ENCODE measurements at places on chromosomes 2 and 18. TPM values are rescaled to one million over a fixed set of nuclear protein-coding genes. Genes with fewer than 3 reads are reported as not detected.

Gene SLC14A1
- 2.1 TPM for total RNA-seq

DNA sequence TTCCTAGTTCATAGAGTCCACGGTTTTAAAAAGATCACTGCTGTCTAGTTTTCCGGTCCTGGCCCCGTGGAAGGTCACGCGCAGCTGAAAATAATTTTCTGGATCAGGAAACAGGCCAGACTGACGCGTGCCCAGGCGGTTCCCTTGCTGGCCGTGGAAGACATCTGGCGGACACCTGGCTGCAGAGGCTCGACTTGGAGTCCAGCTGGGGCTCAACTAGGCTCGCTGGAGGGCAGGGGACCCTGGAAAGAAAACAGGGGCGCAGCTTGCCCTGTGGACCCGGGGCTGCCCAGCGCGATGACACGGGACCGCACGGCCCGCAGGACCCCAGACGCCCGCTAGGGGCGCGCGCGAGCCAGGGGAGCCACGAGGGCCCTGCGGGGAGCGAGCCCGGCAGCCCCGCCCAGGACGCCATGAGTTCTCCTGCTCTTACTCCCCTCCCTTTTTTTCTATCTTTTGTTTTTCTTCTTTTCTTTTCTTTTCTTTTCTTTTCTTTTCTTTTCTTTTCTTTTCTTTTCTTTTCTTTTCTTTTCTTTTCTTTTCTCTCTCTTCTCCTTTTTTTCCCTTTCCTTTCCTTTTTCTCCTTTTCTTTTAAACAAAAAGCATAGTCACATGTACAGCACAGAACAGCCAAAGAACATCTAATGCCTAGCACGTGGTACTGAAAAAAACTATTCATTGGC is 43.2 kb upstream of the UBE2F start:
- peak overlapping the region; percentile 56 for H3K27ac ChIP-seq
- H3K27me3 ChIP-seq: no peaks in the 10 kb centered on the region
- H3K4me3 ChIP-seq: no peak overlapping the region
- peaks cover 10% of the 10 kb centered on the region for H3K4me1 ChIP-seq
- H3K36me3 ChIP-seq: no peaks in the 10 kb centered on the region
- peak; percentile 93 for DNase-seq

DNA sequence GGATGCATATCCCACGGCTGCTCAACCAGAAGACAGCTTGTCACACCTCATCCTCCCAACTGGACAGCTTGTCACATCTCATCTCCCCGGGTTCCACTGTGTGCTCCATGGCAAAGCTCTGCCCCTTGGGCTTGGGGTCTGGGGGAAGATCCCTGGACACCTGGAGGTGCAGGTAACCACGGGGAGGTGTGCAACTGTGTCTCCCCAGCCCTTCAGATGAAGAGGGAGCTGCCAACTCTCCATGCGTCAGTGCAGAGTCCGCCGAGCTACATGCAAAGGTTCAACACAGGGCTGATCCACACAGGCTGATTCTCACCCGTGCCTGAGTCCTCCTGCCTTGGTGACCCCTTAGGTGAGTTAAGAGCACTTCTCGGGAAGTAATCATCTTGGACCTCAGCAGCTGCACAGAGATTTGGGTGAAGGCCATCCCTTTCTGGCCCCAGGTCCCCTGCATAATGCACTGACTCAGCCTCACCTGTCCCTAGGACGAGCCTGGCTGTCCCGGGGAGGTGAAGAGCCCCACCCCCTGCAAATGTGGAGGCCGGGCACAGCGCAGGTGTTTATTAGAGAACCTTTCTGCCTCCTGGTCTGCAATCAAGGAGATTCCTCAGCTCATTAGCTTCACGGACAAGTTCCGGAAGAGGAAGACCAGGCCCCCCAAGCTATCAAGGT is 157.9 kb downstream of the PXDN start:
- no peaks in the 10 kb centered on the region for H3K36me3 ChIP-seq
- peaks cover 5% of the 10 kb centered on the region for H3K4me1 ChIP-seq
- no peak overlapping the region for H3K4me3 ChIP-seq
- no peak overlapping the region for H3K27ac ChIP-seq

DNA sequence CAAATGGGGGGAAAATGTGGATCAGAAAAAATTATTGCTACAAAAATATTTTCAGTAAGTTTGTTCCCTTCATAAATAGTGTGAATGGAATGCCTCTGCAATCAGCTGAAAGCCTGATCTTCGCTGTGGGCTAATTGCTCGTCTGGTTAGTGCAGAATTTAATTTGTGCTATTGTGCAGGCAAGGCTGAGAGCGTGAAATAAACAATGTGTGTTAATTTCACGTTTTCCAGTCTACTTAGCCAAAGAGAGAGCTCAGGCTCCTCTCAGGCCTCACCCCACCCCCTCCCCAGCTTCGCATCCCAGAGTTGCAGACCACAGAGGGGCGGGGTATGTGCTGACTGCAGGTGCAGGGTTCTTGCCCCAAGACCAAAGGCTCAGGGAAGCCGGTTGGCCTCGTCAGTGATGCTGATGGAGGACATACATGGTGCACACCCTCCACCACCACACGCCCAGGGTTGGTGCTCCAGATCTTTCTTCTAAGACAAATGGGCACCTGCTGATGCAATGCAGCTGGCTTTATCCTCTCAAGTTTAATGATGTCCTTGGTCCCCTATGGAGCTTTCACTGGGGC is 302.6 kb upstream of the SLC14A2 start:
- no peaks in the 10 kb centered on the region for H3K36me3 ChIP-seq
- H3K27me3 ChIP-seq: no peaks in the 10 kb centered on the region
- no peak overlapping the region for H3K27ac ChIP-seq
- DNase-seq: no peak
- no peak overlapping the region for H3K4me3 ChIP-seq

DNA sequence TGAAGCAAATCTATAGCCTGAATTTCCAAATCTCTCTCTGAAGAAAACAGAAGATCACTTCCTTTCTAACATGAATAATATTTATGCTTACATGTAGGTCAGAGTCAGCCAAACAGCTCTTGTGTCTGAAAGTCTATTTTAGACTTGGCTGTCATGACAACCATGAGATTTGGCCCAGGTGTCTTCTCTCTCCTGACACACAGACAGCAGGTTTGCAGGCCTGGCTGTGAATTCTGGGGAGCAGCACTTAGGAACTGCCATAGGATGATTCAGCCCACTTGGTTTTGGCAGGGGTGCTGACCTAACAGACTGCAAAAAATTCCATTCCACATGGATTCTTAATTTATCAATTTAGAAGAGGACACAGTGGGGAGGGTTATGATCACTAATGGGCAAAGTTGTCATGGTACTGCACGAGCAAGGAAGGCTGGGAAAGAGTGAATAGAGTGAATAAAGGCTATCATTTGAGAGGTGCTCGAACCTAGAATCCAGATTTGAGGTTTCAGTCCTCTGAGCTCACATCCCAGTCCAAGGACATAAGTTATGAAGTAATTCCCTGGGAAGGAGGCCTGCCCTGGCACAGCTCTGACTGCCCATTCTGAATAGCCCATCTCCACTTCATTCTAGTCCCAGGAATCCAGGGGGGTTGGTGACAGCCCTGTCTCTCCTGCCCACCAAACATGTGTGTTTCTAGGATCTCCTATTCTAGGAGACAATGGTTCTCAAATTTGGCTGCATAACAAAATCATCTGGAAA is 453.9 kb upstream of the TRIB2 start:
- no peaks in the 10 kb centered on the region for H3K27me3 ChIP-seq
- DNase-seq: peak; percentile 77
- H3K36me3 ChIP-seq: no peaks in the 10 kb centered on the region
- H3K4me1 ChIP-seq: peaks cover 18% of the 10 kb centered on the region
- H3K27ac ChIP-seq: peak overlapping the region; percentile 55

GRCh38 chr2:97716695-97717612 is 3.6 kb downstream of the ZAP70 start:
- no peaks in the 10 kb centered on the region for H3K4me1 ChIP-seq
- peak; percentile 54 for DNase-seq
- no peaks in the 10 kb centered on the region for H3K27me3 ChIP-seq
- H3K4me3 ChIP-seq: no peak overlapping the region
- no peak overlapping the region for H3K27ac ChIP-seq
- no peaks in the 10 kb centered on the region for H3K36me3 ChIP-seq

DNA sequence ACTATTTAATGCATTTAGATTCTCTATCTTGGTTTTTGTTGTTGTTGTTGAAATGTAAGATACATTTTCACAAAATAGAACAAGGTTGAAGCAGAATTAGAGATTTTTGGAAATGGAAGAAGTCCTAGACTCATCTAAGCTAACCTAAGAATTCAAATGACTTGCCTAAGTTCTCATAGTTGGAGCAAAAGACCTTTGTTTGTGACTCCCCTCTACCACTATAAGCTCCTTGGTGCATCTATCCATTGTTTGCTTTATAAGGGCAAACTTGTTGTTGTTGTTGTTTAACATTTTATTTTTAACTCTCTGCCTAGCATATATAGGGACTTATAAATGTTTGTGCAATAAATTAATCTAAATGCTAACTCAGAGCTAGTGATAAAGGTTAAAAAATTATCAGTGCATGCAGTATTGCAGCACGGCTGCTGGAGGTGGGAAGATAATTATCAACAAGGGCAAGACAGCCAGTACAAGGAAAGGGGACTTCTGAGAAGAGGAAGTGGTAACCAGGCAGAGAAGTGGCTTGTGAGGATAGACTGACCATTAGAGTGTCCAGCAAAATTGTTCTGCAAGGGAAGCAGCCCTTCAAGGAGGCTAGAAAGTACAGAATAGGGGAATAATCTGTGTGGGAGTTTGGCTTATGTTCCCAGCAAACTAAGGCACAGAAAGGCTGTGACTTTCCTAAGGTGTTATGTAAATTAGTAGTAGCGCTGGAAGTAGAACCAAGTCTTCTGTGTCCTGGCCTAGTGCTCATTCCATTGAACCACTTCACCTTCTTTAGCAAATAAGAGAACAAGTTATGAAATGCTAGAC is 38.1 kb upstream of the ACYP2 start:
- no peak overlapping the region for H3K4me3 ChIP-seq
- no peak for DNase-seq
- no peaks in the 10 kb centered on the region for H3K36me3 ChIP-seq
- no peak overlapping the region for H3K27ac ChIP-seq
- H3K27me3 ChIP-seq: no peaks in the 10 kb centered on the region

GRCh38 chr18:12278741-12279682 is 24.9 kb downstream of the CIDEA start:
- DNase-seq: peak; percentile 98
- peaks cover 58% of the 10 kb centered on the region for H3K4me1 ChIP-seq
- peak overlapping the region; percentile 99 for H3K27ac ChIP-seq
- H3K27me3 ChIP-seq: no peaks in the 10 kb centered on the region
- no peaks in the 10 kb centered on the region for H3K36me3 ChIP-seq

DNA sequence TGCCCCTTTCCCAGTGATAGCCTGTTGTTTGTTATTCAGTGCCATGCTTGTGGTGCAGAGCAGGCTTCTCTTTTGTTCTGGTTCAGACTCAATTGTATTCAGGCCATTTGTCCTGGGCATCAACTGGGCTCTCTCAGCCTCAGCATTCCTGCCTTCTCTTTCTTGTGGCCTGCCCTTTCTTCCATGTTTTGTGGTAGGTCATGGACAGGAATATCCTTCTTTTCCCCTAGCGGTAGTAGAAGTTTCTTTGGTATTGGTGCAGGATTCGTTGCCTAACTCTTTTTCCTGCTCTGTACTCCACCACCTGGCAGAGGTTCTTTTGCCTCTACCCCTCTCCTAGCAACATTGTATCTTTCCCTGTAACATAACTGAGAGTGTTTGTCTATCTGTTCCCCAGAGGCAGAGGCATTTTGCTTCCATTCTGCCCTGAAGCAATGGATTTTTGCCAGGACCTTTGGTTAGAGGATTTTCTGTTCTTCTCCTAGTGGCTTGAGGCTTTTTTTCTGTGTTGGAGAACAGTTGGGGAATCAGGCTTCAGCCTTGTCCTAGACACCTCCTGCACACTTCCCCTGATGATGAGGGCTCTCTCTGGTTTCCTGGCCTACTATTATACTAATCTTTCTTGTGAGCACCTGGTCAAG is 68.5 kb downstream of the NCOA1 start:
- no peaks in the 10 kb centered on the region for H3K27me3 ChIP-seq
- no peaks in the 10 kb centered on the region for H3K36me3 ChIP-seq
- no peak overlapping the region for H3K4me3 ChIP-seq
- no peak overlapping the region for H3K27ac ChIP-seq
- no peak for DNase-seq

DNA sequence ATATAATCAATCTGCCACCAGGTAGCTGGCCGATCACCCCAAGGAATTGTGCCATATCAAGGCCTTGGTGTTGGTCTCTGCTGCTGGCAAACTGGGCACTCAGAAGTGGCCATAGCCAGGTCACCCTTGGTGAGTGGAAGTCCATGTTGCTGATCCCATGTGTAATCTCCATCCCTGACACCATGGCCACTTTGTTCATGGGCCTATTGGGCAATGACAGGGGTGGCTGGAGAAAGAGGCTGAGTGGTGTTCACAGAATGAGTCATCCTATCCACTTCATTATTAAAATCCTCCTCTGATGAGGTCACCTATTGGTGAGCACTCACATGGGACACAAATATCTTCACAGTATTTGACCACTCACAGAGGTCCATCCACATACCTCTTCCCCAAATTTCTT is 26.7 kb upstream of the CD226 start:
- no peaks in the 10 kb centered on the region for H3K4me1 ChIP-seq
- H3K4me3 ChIP-seq: no peak overlapping the region
- H3K36me3 ChIP-seq: no peaks in the 10 kb centered on the region
- H3K27ac ChIP-seq: no peak overlapping the region
- no peaks in the 10 kb centered on the region for H3K27me3 ChIP-seq

Gene STARD7
- total RNA-seq: 76.7 TPM

- no peak overlapping the region for H3K4me3 ChIP-seq
- H3K4me1 ChIP-seq: no peaks in the 10 kb centered on the region
- DNase-seq: no peak
These were observed 411.0 kb upstream of the GYPC start for GRCh38 chr2:126244937-126245336.

- no peak overlapping the region for H3K27ac ChIP-seq
- DNase-seq: no peak
- no peak overlapping the region for H3K4me3 ChIP-seq
- no peaks in the 10 kb centered on the region for H3K4me1 ChIP-seq
These were observed 278.5 kb upstream of the RGPD4 start for GRCh38 chr2:107548216-107548615.

- no peaks in the 10 kb centered on the region for H3K27me3 ChIP-seq
- DNase-seq: no peak
- H3K4me1 ChIP-seq: no peaks in the 10 kb centered on the region
- H3K4me3 ChIP-seq: no peak overlapping the region
These were observed 2.3 kb downstream of the ZNF513 start for GRCh38 chr2:27378096-27378808.

GRCh38 chr2:214139630-214140284 is 271.1 kb upstream of the VWC2L start:
- H3K27me3 ChIP-seq: no peaks in the 10 kb centered on the region
- no peaks in the 10 kb centered on the region for H3K36me3 ChIP-seq
- no peak overlapping the region for H3K27ac ChIP-seq
- no peak for DNase-seq
- H3K4me3 ChIP-seq: no peak overlapping the region

Gene IRS1
- total RNA-seq: 21.2 TPM

- H3K27ac ChIP-seq: peak overlapping the region; percentile 69
- peak overlapping the region; percentile 46 for H3K4me3 ChIP-seq
- no peaks in the 10 kb centered on the region for H3K4me1 ChIP-seq
- H3K36me3 ChIP-seq: no peaks in the 10 kb centered on the region
- no peak for DNase-seq
These were observed 536 bp downstream of the PDE1A start for GRCh38 chr2:182426082-182426917.

GRCh38 chr2:201116959-201117734 is 1.2 kb downstream of the CFLAR start:
- peaks cover 34% of the 10 kb centered on the region for H3K4me1 ChIP-seq
- no peaks in the 10 kb centered on the region for H3K27me3 ChIP-seq
- no peaks in the 10 kb centered on the region for H3K36me3 ChIP-seq
- DNase-seq: peak; percentile 90
